Hepatocyte (in vitro differentiated cells): ENCODE measurements at places on chromosomes 2 and 18. TPM values are rescaled to one million over a fixed set of nuclear protein-coding genes. Genes with fewer than 3 reads are reported as not detected.
A peak's percentile ranks its signal among the peaks of the same experiment; 100 is the strongest.

- DNase-seq = peak; percentile 32
Measured at GRCh38 chr18:3015204-3015592, 2.3 kb upstream of the LPIN2 start.

The LYPD1 gene
- total RNA-seq = 23.1 and 25.1 TPM in 2 replicates

DNA sequence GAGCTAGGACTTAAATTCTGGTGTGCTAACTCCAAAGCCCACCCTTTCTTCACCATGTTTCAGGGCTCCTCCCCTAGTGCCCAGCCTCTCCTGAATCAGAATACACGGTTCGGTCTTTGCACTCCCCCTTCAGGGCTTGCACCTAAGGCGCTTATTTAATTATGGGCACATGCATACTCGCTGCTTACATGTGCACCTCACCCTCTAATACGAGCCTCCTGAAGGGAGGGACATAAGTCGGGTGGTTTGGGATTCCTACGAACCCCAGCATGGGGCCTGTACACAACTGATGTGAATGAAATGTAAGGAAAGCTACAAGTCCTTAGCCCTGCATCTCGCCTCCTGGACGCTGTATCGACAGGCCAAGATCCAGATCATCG, 435 bp downstream of the IFT172 start:
- DNase-seq = peak; percentile 48

The PNKD gene
- 48.7 and 56.3 TPM in 2 replicates for total RNA-seq

GRCh38 chr2:198405311-198405710, 600.9 kb downstream of the PLCL1 start:
- no peak for DNase-seq

The CCDC178 gene
- total RNA-seq = 0.64 and 1.3 TPM in 2 replicates

DNA sequence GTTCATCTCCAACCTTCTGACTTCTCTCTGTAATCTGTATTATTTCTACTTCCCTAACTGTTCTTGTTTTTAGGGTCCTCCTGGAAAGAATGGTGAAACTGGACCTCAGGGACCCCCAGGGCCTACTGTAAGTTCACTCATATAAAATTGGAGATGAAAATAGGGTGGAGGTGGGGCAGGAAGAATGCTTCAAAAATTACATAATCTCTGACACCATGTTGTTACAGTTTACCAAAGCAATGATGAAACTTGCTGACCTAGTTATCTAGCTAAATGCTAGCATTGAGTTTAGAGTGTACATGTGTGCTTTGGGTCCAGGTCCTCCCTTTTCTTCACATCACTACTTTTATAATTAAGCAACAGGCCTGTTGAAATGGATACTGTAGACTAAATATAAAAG, 23.1 kb downstream of the COL3A1 start:
- no peak for DNase-seq

The ANKRD53 gene
- total RNA-seq = 0.48 and 0.97 TPM in 2 replicates

The PLEK gene
- total RNA-seq = 0.08 and 0.93 TPM in 2 replicates

DNA sequence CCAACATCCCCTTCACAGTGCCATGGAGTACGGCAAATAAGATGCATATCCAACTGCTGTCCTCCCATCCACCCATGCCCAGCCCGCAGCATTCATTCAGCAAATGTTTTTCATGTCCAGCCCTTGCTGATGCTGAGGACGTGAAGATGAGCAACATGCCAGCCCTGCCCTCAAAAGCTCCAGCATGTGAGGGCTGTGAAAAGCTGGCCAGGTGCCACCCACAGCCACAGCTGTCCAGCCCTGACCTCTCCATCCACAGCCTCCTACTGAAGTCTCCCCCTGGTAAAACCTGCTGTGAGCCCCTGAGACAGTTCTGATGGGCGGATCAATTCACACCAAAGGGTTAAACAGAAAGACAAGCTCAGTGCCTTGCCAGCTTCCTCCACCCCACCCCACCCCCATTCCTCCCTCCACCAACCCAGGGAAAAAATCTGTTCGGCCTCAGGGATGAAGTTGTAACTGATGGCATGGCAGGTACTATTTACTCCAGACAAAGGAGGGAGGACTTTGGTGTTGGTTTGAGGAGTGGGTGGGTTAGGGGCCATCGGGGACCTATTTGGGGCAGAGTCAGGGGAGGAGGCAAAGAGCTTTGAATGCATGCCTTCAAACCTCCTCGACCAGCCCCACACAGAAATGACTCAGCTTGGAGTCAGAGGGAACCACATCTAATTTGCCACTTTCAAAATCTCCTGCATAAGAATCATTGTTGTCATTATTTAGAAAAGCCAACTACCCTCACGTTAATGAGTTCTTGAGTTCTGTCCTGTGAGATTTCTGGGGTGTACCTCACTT, 4.3 kb downstream of the ZBTB7C start:
- DNase-seq = no peak

The PAX3 gene
- not detected in 2 replicates for total RNA-seq

The TXNDC2 gene
- 0.08 TPM in 1 of 2 replicates, not detected in the other for total RNA-seq

GRCh38 chr2:120229341-120229740, 6.1 kb upstream of the TMEM185B start:
- no peak for DNase-seq

GRCh38 chr18:3111523-3112240, 98.7 kb upstream of the LPIN2 start:
- no peak for DNase-seq

- DNase-seq = no peak
Measured at GRCh38 chr2:11899264-11899818, 152.9 kb downstream of the LPIN1 start.

DNA sequence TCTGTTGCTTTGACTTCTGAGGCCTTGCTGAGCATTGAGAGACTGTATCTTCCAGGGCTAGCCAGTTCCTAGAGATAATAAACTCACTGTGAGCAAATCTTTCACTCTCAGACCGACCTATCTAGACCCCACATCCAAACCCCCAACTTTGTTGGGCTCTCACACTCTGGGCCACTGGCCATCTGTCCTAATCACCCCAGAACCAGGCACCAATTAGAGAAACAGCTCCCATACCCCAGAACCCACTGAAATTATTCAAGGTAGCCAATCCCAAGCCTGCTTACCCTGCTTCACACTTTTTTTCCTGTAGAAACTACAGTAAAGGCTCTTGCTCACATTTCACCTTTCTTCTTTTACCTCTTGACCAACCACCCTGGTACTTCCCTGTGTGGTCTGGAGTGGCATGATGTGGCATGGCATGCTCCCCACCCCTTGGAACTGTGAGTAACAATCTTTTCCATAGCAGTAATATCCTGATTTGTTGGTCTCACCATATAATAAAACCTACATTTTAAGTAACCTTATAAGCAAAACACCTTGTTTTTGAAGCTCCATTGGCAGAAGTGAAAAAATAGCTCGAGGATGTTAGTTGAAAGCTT, 55.2 kb downstream of the ANKRD12 start:
- no peak for DNase-seq

The FOXD4L1 gene
- 0.12 and 0.20 TPM in 2 replicates for total RNA-seq

- peak; percentile 26 for DNase-seq
Measured at GRCh38 chr2:167844714-167845530, 402.5 kb downstream of the STK39 start.

The CNGA3 gene
- 0.04 and 0.13 TPM in 2 replicates for total RNA-seq

GRCh38 chr2:160783474-160783873, 289.9 kb upstream of the RBMS1 start:
- DNase-seq = no peak

The RGPD8 gene
- total RNA-seq = 12.2 and 17.4 TPM in 2 replicates

The RUFY4 gene
- total RNA-seq = 0.10 and 0.44 TPM in 2 replicates

DNA sequence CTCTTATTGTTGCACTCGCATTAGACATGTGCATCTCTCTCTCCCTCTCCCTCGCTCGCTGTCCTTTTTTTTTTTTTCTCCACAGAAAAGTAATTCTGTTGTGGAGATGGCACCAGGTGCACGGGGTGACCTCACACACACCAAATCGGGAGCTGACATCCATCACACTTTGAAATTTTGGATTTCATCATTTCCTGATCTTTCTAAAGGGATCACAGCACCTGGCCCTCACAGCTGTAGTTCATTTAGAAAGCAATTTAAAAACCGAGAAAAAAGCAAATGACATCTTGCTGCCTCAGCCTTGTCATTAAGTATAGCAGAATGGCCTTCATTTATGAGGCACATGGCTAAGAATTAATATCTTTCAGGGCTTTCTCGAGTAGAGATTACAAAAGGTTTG, 717.2 kb downstream of the RNF144A start:
- DNase-seq = no peak

- peak; percentile 70 for DNase-seq
Measured at GRCh38 chr2:43225093-43225787, 1.2 kb downstream of the ZFP36L2 start.

The KATNAL2 gene
- 2.4 and 4.4 TPM in 2 replicates for total RNA-seq

The EMILIN1 gene
- 59.6 and 80.8 TPM in 2 replicates for total RNA-seq

The IL36A gene
- total RNA-seq = not detected in 2 replicates

DNA sequence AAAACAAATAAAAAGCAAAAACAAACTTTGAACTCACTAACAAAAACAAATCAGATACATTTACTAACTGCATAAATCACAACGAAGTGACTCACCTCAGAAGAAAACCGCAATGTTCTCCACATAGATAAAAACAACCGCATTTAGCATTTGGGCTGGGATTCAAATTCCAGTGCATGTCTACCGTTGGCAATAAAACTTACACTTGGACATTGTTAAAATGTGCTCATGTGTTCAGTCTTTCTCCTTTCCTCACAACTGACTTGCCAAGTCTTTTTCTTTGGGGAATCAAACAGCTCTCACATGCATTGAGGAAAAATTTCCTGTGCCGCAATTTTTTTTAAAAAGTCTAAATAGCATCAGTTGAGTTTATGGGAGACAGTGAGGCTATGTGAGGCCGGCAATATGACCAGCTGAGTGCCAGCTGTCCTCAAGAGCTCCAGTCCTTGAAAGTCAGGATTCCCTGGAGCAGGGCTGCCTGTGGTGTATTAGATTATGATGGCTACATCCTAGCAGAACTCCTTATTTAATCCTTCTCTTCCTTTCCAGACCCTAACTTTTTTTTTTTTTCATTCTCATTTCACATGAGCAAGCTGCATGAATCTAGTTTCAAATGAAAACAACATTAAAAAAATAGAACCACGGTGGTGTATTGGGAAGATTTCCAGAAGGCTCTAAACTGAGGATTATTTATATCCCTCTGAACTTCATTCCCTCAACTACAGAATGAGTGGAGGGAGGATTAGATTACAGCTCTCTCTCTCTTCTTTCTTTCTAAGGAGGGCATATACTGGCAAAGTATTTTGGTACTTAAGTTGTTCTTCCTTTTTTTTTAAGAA, 70.2 kb upstream of the MEIS1 start:
- peak; percentile 6 for DNase-seq

The MYO1B gene
- total RNA-seq = 91.6 and 95.4 TPM in 2 replicates

- no peak for DNase-seq
Measured at GRCh38 chr2:144971786-144972335, 451.9 kb upstream of the ZEB2 start.

DNA sequence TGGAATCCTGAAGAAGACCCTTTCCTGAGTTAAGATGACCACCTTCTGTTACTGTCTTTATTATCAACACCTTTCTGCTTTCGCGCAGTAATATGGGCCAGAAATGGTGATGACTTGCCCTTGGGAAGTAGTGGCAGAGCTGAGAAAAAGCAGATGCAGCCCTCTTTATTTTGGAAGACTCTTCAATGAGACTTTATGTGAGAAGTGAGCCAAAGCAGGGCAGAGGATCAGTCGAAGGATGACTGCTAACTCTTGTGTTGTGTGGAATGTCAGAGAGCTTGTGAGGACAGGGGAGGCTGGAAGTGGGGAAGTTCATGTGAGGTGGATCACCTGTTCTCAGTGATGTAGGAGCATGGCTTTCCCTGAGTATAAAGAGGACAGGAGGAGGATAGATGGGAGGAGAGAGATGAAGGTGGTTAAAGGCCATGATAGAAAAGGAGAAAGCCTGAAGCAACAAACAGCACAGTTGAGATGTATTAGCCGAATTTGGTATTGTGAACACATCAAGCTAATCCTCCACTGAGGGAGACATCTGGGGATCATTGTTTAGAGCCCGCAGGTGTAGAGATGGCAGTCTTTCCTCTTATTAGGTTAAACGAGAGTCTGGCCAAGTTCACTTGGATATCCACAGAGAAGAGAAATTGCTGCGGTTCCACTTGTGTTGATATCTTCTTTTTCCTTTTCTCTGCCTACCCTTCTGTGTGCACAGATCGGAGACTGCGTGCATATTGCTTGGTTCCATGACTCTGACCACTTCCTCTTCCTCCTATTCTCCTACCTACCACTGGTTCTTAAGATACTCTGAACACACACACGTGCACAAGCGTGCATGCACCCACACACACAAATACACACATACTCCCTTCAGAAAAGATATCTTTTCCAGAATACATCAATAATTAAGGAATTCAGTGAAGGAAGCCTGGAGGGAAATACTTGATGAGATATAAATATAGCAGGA, 67.4 kb downstream of the SLC9A2 start:
- DNase-seq = no peak

DNA sequence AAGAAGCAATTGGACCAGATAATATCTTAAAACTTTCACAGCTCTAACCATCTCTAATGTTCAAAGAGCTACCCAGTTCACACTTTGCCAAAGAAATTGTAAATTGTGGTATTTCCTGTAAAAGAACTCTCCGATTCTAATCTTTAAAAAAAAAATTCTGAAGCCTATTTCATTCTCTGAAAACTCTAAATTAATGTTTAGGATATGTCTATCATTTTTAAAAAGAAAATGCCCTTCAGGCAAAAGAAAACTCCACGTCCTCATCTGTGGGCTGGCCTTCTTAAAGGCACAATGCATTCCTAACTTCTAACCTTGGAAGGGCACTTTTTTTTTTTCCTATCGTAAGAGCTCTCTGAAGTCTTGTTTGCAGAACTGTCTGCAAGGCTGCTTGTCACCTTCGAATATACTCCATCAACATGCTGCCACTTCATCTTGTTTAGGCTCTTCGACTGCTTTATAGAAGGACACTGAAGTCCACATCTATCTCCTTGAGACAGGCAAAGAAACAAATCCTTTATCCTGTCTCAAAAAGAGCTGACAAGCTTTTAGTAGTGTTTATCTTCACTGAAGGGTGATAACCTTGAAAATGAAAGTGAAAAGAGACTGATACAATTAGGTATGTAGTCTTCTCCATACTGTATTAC, 124.3 kb upstream of the SLC39A10 start:
- no peak for DNase-seq

DNA sequence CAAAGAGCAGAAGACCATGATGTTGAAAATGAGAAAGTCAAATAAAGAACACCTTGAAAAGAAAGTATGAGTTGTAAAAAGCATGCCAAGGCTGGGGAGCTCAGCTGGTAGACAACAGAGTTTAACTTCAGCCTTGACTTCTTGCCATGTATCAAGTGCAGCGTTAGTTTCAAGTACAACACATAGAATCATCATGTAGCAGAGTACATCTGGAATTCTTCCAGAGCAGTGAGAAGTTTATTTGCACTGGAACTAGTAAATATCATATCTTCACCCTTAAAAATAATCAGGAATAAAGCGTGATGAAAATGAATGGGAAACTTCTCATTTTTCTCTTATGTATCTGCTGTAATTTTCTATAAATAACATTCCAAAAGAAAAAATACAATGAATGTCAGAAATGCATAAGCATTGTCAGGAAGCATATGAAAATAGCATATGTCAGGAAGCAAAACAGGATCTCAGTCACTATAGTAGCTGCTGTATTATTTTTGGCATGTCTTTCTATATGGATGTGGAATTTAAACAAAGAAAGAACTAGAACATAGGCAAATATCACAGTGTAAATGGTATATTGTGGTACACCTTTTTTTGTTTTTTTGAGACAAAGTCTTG, 10.1 kb upstream of the SULT1C4 start:
- no peak for DNase-seq
